ENCODE measurements at places on chromosomes 7 and 10.

DNA sequence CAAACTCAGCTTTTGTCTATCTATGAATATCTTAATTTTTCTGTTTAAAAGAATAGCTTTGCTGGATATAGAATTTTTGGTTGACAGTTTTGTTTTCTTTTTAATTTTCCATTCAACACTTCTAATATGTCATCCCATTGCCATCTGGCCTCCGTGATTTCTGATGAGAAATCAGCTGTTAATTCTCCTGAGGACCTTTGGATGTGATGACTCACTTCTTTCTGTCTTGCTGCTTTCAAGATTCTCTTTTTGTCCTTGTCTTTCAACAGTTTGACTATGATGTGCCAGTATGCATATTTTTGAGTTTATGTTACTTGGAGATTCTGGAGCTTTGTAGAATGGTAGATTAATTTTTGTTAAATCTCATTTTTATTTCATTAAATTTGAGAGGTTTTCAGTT, 38.4 kb downstream of the ZNF518A start:
- no peak for DNase-seq

- DNase-seq: no peak
These were observed 4.7 kb upstream of the WASHC2A start for GRCh38 chr10:50063100-50063499.

DNA sequence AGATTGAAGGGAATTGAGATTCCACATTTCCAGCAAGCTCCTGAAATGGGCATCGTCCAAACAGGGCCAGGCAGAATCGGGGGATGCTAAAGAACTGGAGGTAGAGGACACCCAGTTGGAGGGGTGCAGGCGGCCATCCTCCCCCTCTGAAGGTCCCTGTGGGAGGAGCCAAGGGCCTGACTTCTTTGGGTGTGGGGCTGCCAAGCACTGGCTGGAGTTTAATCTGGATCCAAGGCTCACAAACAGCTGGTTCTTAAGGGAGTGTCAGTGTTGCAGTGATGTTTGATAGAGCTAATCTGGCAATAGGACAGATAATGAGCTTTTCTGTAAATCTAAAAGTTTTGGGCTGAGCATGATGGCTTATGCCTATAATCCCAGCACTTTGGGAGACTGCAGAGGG, 20.8 kb downstream of the TSPAN14 start:
- no peak for DNase-seq

- DNase-seq: no peak
These were observed 87.2 kb upstream of the A1CF start for GRCh38 chr10:50972591-50972990.

DNA sequence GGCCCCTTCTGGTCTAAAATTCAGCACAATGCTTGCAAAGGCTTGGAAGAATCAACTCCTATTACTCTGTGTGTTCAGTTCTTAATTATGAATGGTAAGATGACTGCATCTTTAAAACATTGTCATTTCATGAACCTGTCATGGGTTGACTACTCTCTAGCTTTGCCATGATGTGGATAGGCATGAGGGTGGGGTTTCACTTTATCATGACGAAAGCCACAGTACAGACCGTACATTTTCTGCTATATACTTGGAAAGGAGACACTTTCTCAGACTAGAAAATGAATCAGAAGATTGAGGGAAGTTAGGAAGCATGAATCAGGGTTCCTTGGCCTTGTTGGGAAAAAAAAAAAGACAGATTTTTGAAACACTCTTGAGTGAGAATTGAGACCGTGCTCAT, 19.7 kb upstream of the MSRB2 start:
- no peak for DNase-seq

- DNase-seq: no peak
These were observed 31.3 kb downstream of the RSBN1L start for GRCh38 chr7:77727527-77727926.

DNA sequence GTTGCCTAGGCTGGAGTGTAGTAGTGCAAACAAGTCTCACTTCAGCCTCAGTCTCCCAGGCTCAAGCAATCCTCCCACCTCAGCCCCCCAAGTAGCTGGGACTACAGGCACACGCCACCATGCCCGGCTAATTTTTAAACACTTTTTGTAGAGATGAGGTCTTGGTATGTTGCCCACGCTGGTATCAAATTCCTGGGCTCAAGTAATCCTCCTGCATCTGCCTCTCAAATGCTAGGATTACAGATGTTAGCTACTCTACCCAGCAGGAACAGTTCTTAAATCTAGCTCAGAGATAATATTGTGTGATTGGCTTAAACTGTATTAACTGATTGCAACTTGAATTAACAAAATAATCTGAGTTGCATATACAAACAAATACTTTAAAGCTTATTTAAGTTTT, 82.9 kb downstream of the CDK14 start:
- no peak for DNase-seq

- no peak for DNase-seq
These were observed 121.4 kb downstream of the CDK14 start for GRCh38 chr7:90717296-90718060.

DNA sequence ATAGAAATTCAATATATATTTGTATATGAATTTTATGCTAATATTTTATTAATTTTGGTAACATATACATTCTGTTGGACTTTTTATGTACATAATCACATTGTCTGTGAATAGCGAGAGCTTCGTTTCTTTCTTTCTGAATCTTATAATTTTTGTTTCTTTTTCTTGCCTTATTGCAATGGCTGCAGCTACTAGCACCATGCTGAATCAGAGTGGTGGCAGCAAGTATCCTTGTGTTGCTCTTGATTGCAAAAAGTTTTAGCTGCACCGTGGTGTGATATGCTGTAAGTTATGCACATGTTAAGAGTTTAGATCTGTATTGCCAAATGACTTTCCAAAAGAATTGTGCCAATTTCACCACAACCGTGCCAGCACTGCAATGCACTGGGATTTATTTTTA, 32.6 kb downstream of the ELFN1 start:
- DNase-seq: no peak

DNA sequence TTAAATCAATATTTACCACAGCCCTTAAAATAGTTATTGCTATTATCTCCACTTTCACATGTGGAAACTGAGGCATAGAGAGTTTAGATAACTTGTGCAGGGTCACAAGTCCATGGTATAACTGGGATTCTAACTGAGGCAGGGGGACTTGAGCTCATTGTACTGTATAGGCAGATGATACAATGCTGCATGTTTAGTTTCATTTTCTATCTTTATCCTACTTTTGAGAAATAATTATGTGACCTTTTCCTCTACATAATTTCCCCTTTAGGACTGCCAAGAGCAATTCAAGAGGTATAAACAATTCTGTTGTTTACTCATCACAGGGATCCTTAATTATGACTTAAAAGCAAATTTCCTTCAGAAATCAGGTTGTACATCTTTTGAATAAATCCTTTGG, 193.1 kb downstream of the SUGCT start:
- DNase-seq: no peak

DNA sequence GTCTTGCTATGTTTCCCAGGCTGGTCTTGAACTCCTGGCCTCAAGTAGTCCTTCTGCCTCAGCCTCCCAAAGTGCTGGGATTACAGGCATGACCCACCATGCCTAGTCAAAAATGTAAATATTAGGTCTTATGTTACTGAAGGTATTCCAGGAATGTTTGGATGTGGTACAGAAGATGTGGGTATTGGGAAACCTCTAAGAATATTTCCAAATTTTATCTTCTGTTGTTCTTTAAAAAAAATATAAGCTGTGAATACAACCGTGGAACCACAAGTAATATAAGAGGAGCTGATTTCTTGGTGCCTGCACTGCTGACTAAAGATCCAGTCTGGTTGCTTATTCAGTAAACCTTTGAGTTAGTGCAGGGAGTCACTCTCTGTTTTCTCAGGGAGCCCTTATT, 178.3 kb downstream of the AUTS2 start:
- DNase-seq: no peak

DNA sequence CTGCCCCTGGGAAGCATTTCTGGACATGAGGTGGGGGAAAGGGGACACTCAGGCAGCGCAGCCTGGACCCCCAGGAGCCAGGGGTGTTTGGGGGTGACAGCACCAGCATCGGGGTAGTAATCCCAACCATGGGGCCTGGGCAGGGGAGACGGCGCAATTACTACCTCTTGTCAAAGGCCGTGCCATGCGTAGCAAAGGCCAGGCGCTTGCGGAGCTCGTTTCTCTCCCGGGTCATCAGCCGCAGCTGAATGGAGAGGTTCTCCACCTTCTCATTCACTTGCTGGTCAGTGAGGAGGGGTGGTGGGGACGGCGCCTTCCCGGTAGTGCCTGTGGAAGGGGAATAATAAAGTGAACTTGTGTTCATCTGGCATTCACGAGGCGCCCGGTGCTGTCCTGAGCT, 70.0 kb downstream of the DLG5 start:
- no peak for DNase-seq

DNA sequence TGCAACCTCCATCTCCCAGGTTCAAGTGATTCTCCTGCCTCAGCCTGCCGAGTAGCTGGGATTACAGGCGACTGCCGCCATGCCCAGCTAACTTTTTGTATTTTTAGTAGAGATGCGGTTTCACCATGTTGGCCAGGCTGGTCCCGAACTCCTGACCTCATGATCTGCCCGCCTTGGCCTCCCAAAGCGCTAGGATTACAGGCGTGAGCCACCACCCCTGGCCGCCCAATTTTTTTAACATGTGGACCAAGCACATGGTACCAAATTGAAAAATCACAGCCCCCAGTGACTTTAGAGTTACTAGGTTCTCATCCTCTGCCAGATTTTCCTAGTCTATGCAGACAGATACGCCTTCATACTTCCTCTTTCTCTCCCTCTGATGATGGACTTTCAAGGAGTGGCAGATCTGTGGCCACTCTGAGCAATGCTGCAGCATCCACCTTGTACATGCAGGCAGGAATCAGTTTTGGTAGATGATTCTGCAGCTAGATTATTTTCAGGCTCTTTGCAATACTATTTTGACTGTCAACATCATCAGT, 34.0 kb upstream of the EZH2 start:
- DNase-seq: no peak

- DNase-seq: no peak
These were observed 2.0 kb downstream of the OAT start for GRCh38 chr10:124416733-124417132.

GRCh38 chr10:127907411-127908105, 655 bp downstream of the PTPRE start:
- no peak for DNase-seq

GRCh38 chr10:4670737-4671136, 155.3 kb upstream of the AKR1E2 start:
- DNase-seq: no peak

DNA sequence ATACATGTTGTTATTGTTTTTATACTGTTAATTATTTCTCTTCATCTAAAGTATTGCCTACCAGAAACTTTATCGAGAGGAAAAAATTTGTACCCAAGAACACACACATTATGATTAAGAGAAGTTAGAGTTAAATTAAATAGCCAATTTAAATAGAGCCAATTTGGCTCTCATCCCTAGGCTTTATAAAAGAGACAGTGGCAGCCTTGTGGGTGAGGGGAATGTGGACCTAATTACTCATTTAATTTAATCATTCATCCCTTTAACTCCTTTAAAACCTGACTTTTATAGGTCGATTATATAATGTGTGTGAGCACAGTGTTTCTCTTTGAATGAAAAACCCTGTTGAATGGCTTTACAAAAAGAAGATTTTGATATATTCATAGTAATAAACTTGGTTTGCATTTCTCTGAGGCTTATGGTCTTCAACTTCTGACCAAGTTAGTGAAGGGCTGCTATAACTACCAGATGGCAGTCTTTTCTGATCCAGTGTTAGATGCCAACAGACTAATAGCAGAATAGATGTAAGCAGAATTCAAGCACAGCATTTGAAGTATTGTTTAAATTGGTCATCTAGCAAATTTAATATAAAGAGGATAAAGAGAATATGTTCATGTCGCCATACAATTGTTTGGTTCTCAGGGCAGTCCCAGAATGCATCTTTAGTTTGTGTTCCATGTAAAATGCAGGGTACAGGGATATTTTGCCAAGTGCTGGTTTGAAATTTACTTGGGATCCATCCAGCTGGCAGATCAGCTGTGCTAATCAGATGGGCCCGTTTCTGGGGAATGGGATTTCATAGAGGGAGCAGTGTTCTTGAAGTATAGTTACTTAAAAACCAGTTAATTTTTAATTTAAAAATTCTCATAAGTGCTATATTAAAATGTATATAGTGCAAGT, 25.3 kb downstream of the ADD3 start:
- DNase-seq: no peak

- no peak for DNase-seq
These were observed 106.4 kb upstream of the CARD11 start for GRCh38 chr7:3150027-3150426.

DNA sequence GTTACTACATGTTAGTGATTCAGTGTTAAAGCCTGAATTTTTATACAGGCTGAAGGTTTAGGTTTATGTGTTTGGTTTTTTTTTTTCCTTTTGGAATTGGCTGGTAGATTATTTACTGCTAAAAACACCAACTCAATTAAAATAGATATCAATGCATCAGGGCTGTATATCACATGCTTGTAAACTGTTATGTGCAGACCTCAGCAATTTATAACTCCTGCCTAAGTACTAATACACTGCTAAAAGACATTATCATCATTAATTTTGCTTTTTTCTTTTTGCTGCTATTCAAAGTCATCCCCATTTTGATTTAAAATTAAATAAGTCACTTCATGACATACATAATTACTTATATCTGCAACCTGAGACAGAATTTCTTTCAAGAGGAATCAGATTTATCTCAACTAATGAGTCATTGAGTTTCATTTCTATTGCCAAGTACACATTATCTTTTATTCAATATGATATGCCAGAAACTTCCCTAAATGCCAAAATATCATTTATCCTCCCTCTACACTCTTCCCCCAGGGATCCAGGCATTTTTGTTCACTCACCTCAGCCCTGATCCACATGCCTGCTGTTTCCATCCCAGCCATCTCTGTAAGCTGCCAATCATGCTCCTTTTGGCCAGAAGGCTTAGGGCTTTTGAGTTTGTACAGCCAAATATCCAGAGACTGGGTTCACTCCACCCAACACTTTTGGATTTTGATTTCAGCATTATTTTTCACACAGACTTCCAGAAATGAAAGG, 98.5 kb downstream of the POLR1F start:
- no peak for DNase-seq

GRCh38 chr7:14583518-14583917, 319.0 kb downstream of the DGKB start:
- DNase-seq: no peak

DNA sequence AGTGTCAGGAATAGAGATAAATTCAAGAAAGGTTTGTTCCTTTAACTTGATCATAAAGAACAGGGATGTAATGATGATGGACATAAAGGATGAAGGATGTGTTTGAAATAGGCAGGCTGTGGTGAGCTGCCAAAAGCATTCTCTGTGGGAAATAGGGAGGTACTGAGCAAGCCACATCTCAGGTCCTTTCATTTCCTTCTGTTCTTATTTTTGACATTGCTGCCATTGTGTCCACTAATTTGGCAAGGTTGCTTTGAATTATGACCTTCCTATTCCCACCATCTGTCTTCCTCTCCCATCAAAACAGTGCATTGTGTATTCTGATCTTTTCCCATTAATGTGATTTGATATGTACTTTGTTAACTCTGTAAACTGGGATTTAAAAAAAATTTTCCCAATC, 9.4 kb downstream of the SCRN1 start:
- no peak for DNase-seq
